ENCODE measurements at places on chromosomes 4 and X.

GRCh38 chr4:31366041-31366440 is 645.9 kb downstream of the PCDH7 start:
- no peak for DNase-seq

- DNase-seq, result no peak
Observed at GRCh38 chr4:69126024-69126423, 29.8 kb downstream of the UGT2B7 start.

- no peak for DNase-seq
Observed at GRCh38 chrX:149631234-149632165, at the start of gene TMEM185A. Gene TMEM185A (minus strand): TSS chrX:149631792. CDS start chrX:149631580, 212 bp downstream.

DNA sequence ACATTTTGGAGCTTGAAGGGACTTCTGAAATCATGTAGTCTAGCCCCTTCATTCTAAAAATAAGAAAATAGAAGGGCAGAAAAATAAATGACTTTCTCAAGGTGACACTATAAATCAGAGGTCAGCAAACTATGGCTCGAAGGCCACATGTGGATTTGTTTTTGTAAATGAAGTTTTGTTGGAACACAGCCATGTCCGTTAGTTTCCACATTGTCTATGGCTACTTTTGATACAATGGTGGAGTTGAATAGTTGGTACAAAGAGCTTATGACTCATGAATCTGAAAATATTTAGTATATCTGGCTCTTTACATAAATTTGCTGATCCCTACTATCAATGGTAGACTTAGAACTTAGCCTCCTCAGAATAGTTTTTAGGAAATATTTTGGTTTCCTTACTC is 302.4 kb upstream of the PRPS2 start:
- DNase-seq, result no peak
